ENCODE measurements at places on chromosomes 16 and 17.
A peak's percentile ranks its signal among the peaks of the same experiment; 100 is the strongest.

DNA sequence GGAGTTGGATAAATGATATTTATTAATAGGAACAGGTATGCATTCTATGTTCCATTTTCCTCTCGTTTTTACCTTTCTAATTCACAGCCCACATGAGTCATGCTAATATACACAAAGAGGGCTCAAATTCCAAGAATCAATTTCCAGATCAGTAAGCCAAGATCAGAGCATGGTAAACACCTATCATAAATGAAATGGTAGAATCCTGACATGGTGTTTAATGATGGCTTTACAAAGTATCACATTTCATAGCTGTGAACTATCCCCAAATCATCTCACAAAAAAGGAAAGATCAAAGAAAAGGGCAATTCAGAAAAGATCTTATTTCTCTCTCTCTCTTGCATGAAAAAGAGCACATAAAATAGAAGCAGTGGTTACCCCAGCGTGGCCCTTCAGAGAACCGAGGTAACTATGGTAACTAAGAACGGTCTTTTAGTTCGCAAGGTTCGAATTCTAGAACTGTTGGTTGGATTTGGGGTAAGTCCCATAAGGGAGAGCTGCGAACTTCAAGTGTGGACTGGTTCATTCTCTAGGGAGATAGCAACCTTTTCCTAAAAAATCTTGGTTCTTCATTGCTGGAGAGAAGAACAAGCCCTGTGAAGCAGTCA, 73.0 kb downstream of the MARCHF10 start:
- no peak for DNase-seq

GRCh38 chr17:48283411-48283810, 146.6 kb downstream of the SKAP1 start:
- no peak for DNase-seq

- DNase-seq = peak; percentile 29
Observed at GRCh38 chr17:76523084-76524037, 14.1 kb downstream of the CYGB start.

GRCh38 chr17:33779234-33779591, 475.9 kb upstream of the CCL2 start:
- no peak for DNase-seq

DNA sequence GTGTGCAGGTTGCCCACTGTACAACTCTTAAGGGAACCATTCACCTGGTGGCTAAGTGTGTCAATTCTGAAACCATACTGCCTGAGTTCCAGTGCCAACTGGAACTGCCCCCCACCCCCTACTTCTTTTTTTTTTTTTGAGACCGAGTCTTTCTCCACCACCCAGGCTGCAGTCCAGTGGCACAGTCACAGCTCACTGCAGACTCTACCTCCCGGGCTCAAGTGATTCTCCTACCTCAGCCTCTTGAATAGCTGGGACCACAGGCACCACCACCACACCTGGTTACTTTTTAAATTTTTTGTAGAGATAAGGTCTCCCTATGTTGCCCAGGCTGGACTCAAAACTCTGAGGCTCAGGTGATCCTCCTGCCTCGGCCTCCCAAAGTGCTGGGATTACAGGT, 40.4 kb upstream of the DHX8 start:
- DNase-seq = no peak

Data from SW 1271 (cell line).